Stimulated activated CD8-positive, alpha-beta memory T cell treated with anti-CD3 and anti-CD28 coated beads, Interleukin-7, amount 100 ng/mL, for 48 hours (primary cell): ENCODE measurements at places on chromosomes 7 and 10.

DNA sequence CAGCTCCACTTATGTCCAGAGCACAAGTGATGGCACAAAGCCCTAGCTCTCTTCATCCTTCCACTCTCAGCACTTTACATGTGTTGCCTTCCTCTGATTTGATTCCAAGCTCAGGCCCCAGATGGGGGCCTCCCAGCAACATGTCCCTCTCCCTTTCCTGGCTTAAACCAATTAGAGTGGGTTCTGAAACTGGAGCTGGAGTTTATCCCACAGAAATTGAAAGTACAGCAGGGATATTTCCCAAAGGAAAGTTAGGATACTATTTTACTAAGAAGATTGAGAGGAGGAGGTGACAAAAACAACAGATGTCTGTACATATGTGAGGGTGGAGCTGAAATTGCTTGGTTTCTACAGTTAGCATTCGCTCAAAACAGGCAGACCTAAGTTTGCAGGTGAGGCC, 724.6 kb downstream of the AUTS2 start:
- DNase-seq = no peak

DNA sequence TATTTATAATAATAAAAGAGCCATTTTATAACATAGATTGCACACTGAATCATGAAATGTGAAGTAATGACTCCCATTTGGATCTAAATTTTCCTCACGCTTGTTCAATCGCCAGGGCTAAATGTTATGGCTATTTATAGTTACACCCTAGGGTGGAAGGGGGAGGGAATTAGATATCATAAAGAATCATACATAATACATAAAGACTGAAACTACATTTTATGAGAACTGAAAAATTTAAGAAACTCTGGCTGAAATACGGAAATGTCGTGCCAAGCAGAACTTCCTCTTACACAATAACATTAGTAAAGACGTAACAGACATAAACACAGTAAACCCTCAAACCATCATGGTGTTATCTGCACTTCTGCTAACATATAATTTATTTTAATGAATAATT, 327.5 kb upstream of the PHF14 start:
- no peak for DNase-seq

DNA sequence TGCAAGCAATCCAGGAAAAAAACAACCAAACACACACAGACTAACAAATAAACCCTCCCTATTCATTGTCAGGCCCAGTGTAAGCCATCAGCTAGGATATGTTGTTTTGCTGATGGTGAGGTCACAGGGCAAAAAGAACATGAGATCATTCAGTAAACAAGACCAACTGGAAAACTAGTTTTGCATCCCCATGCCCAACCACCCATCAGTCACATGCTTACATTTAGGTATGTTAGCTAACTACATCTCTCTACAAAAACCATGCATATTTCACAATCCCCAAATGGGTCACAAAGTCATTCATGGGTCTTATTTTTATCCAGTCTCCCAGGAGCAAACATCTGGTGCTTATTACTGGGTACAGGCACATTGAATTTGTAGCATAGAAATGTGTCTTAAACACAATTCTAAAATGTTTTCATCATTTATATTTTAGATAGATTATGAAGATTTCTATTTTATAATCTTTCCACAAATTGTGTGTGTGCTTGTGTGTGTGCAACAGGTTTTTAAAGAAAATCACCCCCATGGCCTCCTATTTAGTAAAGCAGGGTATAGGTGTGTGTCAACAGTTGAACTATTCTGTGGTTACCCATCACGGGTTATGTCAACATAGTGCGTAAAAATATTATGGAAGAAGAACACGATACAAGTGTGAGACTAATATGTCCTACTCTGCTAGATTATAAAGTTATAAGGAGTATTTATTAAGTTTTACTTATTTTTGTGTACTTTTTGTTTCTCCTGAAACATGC, 103.8 kb upstream of the AKR1E2 start:
- DNase-seq = no peak

DNA sequence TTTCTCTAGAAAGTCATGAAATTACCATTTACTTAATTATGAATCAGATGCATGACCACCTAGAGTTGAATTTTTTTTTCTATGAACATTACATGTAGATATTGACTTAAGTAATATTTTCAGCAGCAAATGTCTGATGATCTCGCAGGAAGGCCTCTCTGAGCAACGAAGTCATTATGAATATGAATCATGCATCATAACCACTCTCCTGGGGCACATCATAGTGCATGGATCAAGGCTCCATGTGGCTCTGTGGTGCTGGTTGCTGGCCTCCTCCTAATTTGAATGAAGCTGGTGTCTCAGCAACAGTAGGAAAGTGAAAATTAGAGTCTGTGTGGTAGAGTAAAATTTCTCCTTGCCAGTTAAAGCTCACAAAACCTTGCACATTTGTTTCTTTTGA, 121.4 kb upstream of the INHBA start:
- no peak for DNase-seq

DNA sequence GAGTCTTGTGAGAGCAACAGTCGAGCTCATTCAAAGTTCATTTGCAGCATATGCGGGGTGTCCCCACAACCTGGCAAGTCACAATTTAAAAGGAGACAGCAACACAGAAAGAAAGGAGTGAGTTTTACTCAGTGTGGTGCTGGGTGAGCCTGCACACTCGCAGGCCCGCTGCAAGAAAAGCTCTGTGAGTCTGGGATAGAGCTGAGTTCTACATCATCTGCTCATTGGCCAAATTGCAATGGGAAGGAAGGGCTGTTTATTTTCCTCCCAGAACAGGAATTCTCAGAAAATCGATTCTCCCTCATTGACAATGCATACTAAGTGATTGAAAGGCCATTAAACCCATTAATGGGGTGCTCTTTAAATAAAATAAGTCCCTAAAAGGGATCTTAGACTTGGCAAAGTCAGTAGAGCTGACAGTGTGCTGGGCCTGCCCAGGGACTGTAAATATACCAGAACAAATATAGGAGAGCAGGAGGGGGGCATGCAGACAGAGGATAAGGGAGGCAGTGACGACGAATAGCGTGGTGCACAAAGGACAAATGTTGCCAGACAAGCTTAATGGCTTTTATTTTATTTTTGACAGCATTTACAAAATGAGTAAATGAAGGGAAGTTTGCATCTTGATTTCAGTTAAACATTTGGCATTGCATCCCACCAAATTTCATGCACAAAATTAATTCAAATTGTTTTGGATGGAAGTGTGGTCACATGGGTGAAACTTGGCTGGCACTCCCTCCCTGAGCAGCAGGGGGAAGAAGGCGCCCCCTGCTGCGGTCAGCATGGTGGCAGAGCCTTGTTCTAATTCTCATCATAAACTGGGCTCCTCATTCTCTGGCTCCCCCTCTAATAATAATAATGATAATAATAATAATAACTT, 215.7 kb downstream of the SNX10 start:
- no peak for DNase-seq

GRCh38 chr10:118918587-118918986, 110.9 kb upstream of the NANOS1 start:
- no peak for DNase-seq

- no peak for DNase-seq
These were observed 182.8 kb downstream of the PKD1L1 start for GRCh38 chr7:47765373-47765979.

- DNase-seq = no peak
These were observed 176.4 kb downstream of the ELFN1 start for GRCh38 chr7:1846331-1847065.

DNA sequence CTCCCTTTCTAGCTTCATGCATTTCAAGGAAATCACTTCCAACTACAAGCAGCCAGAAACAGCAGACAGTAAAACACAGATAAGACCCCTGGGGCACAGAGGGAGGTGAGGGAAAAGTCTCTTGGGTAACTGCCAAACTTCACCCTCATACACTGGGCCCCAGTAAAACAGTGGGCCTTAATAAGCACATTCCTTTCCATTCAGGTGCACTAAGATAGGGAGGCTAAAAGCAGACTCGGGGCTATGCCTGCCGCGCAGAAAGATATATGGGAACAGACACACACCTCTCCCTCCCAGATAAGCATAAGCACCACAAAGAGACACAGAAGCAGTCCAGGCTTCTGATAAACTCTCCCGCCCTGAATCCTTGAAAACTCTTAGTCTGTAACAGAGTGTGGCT, 117.0 kb downstream of the TYW1B start:
- no peak for DNase-seq

DNA sequence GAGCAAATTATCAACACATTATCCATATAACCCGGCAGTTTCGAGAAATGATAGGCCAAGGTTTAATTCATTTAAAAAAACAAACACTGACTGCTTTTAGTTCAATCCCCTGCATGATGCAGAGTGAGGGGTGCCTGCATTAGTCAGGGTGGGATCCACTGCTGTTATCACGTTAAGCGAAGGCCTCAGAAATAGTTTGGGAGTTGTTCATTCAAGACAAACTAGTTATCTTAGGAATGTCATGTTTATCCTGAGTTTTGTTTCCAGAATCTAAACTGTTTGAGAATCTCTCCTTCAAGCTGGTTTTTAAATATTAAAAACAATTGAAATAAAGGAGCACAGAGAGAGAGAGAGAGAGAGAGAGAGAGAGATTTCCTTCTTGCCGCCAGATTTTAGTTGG, 36.6 kb upstream of the PFKP start:
- no peak for DNase-seq

DNA sequence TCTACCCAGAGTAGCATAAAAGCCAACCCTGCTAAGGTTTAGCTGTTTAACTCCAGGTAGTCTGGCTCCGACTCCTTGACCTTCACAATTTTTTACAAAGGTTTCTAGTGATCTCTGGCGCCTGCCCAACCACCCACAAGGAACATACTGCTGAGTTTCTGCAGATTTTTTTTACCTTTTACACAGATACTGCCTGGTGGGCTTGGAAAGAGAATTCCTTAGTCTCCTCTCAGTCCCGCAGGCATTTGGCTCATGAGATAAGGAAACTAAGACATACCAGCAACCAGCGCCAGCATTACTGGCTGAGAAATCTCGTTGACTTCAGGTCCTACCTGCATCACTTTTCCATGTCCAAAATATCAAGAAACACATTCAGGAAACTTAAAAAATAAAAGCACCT, 51.1 kb upstream of the LYZL1 start:
- DNase-seq = no peak

DNA sequence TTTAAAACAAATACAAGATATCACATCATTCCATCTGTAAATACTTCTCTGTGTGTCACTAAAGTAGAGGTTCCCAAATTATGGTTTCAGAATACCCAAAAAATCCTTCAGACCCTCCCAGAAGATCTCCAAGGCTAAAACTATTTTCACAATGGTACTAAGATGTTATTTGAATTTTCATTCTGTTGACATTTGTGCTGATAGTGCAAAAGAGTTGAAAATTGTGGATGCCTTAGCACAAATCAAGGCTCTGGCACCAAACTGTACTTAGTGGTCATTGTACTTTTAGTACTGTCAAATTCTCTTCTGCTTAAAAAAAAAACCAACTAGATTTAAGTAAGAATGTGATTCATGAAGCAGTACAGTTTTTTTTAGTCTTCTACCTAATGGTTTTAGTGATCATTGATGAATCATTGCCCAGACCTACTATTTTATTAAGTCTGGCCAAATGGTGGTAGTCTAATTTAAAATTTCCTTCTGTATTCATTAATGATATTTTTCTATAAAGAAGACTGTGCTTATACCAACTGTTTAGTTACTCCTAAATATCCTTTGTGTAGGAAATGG, 50.5 kb downstream of the TPST1 start:
- DNase-seq = no peak

- DNase-seq = no peak
These were observed 7.0 kb upstream of the CSGALNACT2 start for GRCh38 chr10:43131256-43131655.

DNA sequence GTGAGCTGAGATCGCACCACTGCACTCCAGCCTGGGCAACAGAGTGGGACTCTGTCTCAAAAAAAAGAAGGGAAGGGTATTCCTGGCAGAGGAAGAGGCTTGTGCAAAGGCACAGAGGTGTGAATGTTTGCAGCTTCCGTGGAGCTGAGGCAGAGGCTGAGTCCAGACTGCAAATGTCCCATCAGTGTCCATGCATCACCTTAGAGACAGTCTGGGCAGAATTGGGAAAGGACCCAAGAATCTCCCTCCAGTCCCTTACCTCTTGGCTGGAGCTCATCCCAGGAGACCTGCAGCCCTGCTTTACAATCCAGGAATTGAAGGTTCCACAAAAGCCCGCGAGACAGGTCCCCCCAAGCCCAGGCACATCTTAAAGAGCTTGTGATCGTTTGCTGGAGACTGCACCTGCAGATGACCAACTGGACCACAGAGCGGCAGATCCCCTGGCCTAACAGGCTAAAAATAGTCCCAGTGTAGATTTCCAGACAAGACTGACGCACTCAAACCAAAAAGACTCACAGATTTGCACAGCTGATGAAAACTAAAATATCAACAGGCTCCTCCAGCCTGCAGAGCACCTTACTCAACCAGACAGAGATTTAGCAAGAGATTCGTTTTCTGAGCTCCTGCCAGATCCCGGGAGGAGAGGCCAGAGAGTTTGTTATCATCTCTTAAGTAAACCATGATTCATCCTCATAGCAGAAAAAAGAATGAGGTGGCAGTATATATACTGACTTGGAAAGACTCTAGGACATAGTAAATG, 22.9 kb upstream of the NANOS1 start:
- DNase-seq = no peak

- DNase-seq = no peak
These were observed 79.5 kb upstream of the SVIL start for GRCh38 chr10:29714096-29714874.

DNA sequence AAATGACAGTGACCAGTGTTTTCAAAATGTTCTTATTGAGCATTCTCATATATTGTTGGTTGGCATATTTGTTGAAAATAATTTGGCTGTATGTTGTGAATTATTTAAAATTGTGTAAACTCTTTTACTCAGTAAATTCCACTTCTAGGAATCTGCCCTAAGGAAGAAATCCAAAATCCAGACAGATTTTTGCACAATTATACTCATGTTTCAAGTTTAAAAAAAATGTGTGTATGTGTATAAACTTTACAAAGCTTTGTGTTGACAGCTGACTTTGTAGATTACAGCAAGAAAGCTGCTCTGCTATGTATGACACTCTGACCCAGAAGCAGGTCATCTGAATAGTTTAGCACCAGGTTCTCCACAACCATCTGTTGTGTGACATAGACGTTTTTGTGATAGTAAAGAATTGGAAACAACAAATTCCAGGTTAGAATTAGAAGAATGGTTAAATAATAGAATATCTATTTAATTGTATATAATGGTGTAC, 21.6 kb downstream of the KIFBP start:
- DNase-seq = no peak

- DNase-seq = no peak
These were observed 8.2 kb upstream of the NDST2 start for GRCh38 chr10:73819513-73820093.

- no peak for DNase-seq
These were observed 190.0 kb upstream of the LYZL2 start for GRCh38 chr10:30819341-30820181.

GRCh38 chr10:62062028-62062427, 160.5 kb downstream of the ARID5B start:
- no peak for DNase-seq

GRCh38 chr7:66170309-66171231, 34.6 kb upstream of the TPST1 start:
- no peak for DNase-seq
